HS-5 (cell line): ENCODE measurements at places on chromosomes 1 and 21.

DNA sequence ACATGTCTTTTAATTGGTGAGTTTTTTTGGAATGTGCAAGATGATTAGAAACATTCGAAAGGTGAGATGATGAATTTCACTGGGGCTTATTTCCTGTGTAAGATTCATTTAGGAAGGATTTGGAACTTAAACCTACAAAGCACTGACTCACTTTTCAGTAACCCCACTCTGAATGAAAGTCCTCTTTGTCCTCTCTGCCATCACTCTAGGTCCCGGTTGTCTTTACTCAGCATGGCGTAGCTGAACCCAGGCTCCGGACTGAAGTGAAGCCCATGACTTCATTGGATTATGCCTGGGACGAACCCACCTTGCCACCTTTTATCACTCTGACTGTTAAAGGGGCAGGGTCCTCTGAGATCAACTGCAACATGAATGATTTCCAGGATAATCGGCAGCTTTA lies 139.4 kb downstream of the VPS13D start:
- no peak for DNase-seq

GRCh38 chr1:112998592-112999235 lies 42.7 kb upstream of the SLC16A1 start:
- DNase-seq: no peak

- no peak for DNase-seq
Observed at GRCh38 chr1:166432655-166433054, 265.9 kb upstream of the FAM78B start.

GRCh38 chr1:58156124-58156468 lies 390.4 kb downstream of the OMA1 start:
- no peak for DNase-seq

DNA sequence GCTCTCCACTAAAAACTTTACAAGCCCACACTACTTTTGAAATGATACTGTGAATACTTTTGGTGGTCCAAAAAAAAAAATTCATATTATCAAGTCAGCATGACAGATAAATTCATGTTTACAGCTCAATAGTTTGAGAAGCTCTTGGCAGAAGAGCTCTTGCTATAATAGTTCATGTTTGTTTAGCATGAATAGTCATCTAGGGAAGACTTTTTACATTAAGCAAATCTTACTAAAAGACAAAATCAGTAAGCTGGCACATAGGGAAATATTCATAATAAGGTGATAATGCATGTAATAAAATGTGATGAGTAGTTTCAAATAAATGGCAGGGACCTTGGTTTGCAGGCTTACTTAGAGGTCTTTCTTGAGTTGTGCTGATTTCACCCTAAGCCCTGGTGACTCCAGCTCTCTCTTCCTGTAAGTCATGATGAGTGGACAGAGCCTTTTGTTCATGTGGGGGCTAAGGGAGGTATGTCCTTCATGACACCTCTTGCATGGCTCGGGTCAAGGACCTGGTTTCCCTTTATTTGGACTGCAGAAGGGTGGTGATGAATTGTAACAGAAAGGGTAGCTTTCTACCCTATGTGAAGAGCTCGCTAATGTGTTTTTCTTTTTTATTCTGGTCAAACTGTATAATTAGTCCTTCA lies 166.7 kb downstream of the GABPA start:
- no peak for DNase-seq

- DNase-seq: no peak
Observed at GRCh38 chr1:83620016-83620415, 378.9 kb downstream of the TTLL7 start.

DNA sequence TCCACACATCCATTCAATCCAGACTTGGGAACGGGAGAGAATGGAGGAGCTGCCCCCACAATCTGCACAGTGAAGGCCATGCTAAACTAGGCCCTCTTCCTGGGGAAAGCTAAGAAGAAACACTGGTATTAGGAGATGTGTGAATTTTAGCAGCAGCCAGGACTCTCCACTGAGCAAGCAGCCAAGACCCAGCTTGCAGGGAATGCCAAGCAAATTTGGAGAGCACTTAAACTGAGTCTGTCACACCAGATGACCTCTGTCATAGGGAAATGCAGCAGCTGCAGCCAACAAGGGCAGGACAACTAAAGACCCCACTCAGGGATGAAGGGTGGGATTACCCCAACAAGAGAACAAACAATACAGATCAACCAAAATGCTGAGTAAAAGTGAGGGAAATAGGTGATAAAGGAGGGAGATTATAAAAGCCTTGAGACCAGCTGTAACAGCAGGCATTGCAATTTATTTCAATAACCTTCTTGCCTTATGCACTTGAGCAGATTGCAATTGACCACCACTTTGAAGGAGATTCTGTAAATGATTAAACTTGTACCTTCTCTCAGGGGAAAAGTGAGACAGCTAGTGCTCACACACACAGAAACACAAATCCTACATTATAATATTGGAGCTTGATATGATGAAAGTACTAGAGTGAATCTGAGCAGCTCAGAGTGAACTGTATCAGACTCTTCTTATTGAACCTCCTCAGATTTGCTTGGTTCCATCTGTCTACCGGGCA lies 2.5 kb upstream of the CLCA1 start:
- no peak for DNase-seq

DNA sequence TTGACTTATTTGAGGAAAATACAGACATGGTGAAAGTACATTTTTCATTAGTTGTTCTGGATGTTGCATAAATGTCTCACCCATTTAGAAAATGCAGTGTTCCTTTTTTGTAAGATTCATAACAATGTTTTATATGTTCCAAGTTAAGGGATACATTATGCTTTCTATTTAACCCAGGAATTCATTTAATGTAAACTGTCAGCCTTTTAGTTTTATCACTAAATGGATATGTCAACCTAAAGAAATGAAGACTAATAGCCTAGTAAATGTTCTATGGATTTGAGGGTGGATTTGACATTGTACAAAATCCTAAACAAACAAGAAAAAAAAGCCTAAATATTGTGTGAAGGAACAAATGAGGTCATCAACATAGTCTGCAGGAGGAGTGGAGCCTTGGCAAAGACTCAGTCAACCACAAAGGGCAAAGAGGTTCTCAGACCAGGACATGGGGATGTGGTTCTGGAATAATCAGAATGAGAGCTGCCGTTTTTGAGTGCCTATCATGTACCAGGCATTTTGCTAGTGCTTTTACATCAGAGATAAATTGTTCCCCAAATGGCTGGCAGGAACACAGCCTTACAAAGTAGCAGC lies 8.8 kb upstream of the INSL5 start:
- DNase-seq: no peak
